ENCODE measurements at places on chromosomes 3 and 15.

GRCh38 chr3:52218937-52219650 is 6.4 kb downstream of the TLR9 start:
- DNase-seq, result no peak

- peak; percentile 94 for DNase-seq
Measured at GRCh38 chr3:38454884-38455638, 1.4 kb downstream of the ACVR2B start.

DNA sequence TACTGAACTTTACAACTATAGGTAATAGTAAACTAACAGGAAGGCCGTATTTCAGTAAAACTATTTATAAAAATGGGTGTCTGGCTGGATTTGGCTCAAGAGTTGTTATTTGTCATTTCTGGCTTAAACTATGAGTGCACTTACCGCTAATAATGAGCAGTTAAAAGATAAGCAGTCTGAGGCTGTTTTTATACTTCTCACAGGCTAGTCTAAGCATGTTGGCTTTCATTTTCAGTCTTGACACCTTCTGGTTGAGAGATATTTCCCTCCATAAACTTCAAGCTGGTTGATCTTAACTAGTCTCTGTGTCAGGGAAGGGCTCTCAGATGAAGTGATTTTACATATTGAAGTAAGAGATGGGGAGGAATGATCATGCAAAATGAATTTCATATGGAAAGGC is 96.1 kb downstream of the RSRC1 start:
- no peak for DNase-seq

DNA sequence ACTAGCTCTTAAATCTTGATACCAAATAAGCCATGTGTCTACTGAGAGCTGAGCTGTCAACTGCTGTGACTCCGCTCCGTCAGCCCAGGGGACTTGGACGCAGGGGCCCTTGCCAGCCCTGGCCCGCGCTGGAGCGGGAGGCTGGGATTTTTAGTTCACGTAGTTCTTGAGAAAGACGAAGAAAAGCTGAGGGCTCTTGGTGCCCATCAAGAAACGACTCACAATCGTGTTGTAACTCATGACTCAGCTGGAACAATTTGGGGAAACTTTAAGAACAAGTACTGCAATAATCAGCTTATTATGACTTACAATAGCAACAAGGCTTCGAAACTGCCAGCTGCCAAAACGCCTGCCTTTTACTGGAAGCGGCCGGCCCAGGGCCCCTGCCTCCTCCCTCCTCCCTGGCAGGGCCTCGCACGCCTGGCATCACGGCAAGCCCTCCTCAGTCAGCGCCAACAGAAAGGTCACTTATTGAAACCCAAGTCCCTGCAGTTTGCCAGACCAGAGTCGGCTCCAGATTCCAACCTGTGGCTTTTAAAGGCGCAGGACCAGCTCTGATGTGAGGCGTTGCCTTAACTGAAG is 60.3 kb downstream of the RGMA start:
- DNase-seq, result peak; percentile 79

DNA sequence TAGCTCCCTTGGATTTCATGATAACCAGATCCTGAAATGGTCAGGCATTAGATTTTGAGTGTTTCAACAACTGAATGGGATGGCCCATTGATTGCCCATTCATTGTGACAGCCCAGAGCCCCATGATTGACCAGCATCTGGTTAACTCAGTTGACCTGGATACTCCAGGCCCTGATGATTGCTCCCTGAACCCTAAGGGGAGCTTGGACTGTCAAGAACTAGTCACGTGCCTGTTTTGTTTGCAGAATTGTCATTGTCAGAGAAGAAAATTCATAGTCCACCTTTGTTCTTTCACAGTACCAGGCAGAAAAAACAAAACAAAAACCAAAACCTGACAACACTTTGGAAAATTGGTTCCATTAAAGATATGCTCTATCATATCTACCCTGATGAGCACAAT is 241.3 kb upstream of the ONECUT1 start:
- no peak for DNase-seq

DNA sequence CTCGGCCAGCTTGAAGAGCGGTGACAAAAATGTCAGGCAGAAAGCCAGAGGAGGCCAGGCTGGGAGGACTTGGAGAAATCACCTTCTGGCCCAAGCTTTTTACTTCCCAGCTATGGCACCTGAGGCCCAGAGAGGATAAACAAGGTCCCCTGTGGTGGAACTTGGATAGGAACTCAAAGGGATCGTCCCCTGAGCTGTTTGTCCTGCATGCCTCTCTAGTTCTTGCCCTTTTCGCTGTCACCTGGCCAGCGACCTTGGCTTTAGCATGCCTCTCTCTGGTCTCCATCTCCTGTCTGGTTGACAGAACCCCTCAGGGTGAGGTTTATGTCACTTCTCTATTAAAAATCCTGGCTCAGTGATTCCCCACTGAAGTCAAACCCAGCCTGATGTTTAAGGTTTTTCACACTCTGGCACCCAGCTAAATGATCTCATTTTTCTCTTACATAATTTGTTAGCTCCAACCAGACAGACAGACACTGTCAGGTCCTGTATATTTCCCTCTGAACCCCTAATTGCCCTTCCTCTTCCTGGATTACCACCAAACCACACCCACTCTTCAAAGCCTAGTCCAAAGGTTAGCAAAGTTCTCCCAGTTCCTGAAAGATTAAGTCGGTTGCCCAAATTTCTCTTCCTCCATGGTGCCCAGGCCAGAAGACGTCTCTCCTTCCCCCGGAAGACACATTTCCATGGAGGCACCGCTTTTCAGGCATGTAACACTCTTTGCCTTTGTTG is 169.1 kb downstream of the FAM43A start:
- DNase-seq, result no peak

Measured in lower leg skin (tissue), 4 donors.